ENCODE measurements at places on chromosomes 5 and 9.

GRCh38 chr5:38207343-38207742, 51.0 kb upstream of the EGFLAM start:
- no peak for DNase-seq

DNA sequence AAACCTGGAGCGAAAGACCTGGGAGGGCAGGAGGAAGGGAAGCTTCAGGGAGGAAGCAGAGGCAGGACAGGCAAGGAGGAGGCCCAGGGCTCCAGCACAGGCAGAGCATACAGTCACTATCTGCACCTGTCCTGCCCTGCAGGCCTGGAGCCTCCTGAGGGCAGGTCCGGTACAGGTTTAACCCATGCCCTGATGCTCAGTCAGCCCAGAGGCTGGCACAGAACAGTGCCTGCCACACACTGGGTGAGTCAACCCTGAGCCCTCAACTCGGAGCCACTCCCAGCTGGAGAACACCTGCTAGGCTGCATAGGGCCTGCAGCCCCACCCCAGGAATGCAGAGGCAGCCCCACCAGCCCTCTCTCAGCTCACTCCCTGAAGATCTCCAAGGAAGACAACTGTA, 161.5 kb upstream of the PHYKPL start:
- no peak for DNase-seq

GRCh38 chr9:114957558-114957957, 27.2 kb upstream of the TNFSF8 start:
- no peak for DNase-seq

DNA sequence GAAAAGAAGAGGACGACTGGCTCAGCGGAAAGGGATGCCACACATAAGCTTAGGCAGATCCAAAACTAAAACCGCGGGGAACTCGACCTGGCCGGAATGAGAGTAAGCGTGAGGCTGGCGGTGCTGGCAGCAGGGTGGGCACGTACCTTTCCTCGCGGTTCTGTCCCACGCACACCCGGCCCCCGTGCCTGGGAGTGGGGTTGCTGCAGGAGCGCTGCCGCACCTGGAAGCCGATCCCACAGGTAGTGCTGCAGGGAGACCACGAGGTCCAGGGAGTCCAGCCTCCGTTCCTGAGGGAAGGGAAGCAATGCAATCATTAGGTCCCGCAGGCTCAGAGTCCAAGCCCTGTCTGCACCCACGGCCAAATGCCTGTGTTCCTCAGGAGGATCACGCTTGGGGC, 427.0 kb downstream of the SEMA5A start:
- DNase-seq: no peak

DNA sequence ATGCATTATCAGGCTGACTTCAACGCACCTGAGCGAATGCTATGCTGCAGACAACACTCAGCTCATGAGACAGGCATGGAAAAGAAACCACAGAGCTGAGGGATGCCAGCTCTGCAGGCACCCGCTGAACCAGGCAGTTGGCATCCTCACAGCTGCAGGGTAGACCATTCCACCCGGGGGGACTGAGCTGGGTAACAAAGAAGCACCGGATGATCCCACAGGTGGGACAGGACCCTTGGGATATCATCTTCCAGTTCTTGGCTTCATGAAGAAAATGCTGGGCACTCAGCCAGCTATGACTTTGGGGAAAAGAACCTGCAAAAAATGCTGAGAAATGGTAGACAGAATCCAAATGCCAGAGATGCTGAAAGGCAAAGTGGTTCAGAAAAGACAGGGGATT, 9.6 kb downstream of the EPB41L4B start:
- no peak for DNase-seq
